ENCODE measurements at places on chromosomes 2 and 18.

DNA sequence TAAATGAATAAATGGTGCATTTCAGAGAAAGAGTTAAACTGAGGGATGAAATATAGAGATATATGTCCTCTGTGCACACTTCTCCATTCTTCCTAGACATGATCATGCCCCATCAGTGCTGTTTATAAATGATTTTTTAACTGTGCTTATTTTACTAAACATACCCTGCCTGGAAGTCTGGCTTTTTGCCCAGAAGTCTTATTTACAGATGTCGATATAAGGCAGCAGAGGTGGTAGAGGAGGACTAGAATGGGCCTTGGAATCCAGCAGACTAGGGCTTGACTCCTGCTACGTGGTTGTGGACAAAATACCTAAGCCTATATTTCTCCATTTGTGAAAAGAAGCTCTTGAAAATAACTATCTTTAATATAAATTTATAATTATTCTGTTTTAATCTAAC lies 355.5 kb downstream of the RAD51AP2 start:
- DNase-seq, result peak; percentile 25

DNA sequence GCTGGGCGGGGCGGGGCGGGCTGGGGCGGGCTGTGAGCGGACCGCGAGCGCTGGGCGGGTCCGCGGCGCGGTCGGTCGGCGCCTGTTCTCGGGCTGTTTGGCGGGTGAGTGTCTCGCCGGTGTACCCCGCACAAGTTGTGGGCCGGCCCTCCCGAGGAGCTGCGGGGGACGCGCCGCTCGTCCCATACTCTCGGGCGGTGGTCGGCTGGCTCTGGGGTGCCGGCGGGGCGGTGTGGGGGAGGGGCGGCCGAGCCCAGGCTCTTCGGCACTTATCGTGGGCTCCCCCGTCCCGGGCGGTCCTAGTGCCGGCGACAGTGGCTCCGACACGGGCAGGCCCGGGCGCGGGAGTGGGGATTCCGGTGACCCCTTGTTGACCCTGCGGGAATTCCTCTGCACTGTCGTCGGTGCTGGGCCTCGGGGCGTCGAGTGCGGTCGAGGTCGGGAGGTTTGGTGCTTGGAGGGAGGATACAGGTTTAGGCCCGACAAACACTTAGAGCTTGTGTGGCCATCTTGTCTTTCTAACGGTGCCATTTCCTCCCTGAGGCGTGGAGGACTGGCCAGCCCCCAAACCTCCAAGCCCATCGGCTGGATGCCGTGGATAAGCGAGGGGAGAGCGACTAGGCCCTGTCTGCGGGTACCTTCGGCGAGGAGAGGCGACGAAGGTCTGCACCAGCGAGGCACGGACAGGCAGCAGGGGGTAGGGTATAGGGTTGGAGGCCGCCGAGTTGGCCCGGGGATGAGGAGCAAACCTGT lies at the start of gene SEPTIN2:
Gene SEPTIN2, plus strand, starts transcription at position 47 of the 753 bp plus-strand sequence. CDS start 8,308 bp downstream, outside the sequence.
- peak; percentile 34 for DNase-seq

GRCh38 chr2:45269149-45269793 lies 260.0 kb upstream of the SIX2 start:
- no peak for DNase-seq

- DNase-seq, result no peak
Observed at GRCh38 chr2:188746727-188747126, 227.4 kb upstream of the COL3A1 start.

GRCh38 chr18:61209801-61210200 lies 123.4 kb upstream of the CDH20 start:
- no peak for DNase-seq

GRCh38 chr18:10822456-10822855 lies 296.6 kb downstream of the NAPG start:
- DNase-seq, result no peak

DNA sequence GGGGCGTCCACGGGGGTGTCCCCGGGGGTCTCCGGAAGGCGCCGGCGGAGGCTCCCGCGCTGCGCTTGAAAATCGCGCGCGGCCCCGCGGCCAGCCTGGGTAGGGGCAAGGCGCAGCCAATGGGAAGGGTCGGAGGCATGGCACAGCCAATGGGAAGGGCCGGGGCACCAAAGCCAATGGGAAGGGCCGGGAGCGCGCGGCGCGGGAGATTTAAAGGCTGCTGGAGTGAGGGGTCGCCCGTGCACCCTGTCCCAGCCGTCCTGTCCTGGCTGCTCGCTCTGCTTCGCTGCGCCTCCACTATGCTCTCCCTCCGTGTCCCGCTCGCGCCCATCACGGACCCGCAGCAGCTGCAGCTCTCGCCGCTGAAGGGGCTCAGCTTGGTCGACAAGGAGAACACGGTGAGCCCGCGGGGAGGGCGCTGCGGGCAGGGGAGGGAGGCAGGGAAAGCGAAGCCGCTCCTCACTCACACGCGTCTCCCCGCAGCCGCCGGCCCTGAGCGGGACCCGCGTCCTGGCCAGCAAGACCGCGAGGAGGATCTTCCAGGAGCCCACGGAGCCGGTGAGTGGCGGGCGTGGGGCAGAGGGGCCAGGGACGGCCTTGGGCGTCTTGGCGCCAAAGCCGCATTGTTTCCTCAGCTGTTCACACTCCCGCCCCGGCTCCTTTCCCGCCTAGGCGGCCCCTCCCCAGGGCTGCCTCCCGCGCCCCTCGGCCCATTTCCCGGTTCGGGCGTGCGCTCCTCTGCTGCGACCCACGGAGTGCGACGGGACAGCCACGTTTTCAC lies at the start of gene RRM2:
Gene RRM2, plus strand, starts transcription at position 240 of the 781 bp plus-strand sequence. Its CDS starts 60 bp downstream, at position 300.
- peak; percentile 94 for DNase-seq

GRCh38 chr2:201261906-201262305 lies 1.6 kb downstream of the CASP8 start:
- no peak for DNase-seq

GRCh38 chr2:155815851-155816250 lies 516.7 kb downstream of the NR4A2 start:
- no peak for DNase-seq

GRCh38 chr2:107585851-107586250 lies 240.8 kb upstream of the RGPD4 start:
- DNase-seq, result no peak

GRCh38 chr2:113136828-113137775 lies 9.7 kb downstream of the IL1RN start:
- DNase-seq, result no peak

DNA sequence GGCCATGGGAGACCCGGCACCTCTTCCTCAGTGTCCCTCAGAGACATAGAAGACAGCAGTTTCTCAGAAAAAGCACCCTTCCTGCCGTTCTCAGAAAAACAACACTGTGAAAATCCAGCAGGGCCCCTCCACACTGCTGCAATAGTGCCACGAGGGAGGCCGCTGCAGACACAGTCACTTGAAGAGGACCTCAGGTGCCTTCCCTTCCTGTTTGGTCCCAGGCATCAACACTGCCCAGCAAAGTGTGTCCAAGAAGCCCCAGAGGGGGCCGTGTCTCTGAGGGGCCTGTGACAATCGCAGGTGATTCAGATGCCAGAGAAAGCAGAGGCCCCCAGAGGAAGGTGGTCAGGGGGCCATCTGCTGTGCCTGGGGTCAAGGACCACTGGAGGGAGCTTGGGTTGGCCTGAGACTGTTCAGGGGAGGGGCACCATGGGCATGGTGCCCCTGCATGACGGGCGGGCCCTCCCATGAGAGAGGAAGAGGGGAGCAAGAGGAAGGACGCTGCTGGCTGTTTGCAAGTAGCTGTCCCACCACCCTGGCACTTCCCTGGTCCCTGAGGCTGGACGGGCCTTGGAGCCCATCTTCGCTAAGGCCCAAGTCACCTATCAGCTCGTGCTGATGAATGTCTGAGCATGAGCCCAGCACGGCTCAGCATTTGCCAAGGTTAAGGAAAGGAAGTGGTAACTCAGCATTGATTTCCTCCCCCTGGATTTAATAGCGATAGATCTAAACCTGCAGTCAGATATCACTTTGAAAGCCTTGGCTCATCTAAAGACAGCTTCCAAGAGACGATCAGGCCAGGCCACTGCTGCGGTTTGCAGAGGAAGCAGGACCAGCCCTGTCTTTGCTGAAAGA lies 9.1 kb downstream of the TWIST2 start:
- DNase-seq, result no peak

DNA sequence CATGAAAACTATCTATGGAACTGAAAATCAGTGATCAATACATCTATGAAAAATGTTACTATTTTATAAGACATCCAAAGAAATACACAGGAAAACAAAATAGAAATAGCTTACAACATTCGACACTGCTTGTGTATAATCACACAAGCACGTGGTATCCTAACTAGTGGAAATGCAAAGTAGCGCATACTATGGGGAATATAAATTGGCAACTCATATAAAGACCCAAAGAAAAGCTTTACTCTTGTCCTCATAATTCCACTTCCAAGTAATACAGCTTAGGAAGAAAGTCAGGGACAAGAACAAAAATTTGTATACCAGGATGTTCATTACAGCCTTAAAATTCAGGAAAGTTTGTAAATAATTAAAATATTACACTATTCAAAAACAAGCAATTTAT lies 384.6 kb downstream of the NRXN1 start:
- no peak for DNase-seq

Measured in NCI-H1105 (cell line).